ENCODE measurements at places on chromosomes 6 and 20.

- DNase-seq: no peak
These were observed 18.3 kb downstream of the TRIM38 start for GRCh38 chr6:25980935-25981334.

GRCh38 chr20:32433311-32434021 is 75.3 kb downstream of the ASXL1 start:
- DNase-seq: no peak

DNA sequence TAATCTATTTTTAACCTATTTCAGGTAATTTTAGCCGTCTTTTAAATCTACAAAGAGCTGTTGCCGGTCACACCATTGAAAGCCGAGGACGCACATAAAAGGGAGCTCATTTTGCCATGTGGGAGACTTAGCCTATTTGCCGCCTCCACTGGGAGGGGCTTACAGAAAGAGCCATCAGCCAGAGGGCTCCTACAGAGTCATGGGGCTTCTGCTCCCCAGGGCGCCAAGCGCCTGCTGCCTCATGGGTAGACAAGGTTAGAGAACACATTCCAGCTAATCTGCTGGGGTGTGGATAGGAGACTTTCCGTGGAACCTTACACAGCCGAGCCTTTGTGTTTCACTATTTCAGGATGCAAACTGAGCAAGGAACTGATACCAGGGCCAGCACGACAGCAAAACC is 12.6 kb downstream of the PCMTD2 start:
- DNase-seq: no peak

DNA sequence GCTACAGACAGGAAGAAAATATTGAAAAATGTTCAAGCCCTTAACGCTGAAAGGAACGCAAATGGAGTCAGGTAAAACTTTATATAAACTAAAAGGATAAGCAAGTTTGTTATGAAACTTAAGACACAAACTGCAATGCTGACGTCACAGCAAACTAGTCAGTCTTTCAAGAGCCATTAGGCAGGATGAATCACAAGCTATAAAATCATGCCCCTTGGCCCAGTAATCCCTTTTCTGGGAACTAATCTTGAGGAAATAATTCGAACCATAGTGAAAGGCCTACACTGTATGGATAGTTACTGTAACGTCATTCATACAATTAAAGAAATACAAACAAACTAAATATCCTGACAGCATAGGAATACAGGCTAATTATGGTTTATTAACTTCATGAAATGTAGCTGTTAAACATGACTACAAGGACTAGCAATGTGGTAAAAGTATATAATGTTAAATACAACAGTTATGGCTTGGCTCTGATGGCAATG is 42.7 kb upstream of the HINT3 start:
- DNase-seq: no peak

- DNase-seq: no peak
These were observed 95.7 kb downstream of the SHLD1 start for GRCh38 chr20:5845681-5846615.

- DNase-seq: no peak
These were observed 1.5 kb downstream of the ZCCHC3 start for GRCh38 chr20:298776-299391.

DNA sequence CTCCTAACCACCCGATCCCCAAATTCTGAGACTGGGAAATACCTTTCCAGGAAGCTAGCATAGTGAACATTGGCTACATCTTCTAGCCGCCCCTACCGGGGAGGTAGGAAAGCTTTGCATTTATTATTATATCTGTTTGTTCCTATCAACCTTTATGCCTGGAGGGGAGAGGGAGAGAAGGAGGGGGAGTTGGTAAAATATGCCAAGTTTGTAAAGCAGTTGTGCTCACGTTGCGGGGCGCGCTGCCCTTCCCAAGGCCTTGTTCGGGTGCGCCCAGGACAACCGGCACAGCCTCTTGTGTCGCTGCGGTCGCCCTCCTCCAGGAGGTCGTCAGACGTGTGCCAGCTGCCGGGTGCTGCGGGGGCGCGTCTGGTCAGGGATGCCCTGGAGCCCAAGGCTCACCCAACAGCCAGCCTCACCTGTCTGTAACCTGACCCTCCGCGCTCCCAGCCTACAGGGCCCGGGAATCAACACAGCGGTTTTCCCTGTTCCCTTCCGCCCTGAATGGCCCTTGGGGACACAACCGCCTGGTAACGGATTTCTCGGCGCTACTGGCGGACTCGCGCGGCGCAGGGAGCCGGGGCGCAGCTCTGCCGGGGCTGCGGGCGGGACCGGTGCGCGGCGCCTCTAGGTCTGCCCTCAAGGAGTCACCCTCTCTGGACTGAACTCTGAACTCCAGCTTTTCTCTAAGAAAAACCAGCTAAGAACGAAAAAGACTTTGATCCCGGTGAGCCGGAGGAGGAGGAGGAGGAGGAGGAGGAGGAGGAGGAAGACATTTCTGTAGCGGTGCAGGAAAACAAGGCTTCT is 1.1 kb upstream of the OVOL2 start:
- DNase-seq: no peak

DNA sequence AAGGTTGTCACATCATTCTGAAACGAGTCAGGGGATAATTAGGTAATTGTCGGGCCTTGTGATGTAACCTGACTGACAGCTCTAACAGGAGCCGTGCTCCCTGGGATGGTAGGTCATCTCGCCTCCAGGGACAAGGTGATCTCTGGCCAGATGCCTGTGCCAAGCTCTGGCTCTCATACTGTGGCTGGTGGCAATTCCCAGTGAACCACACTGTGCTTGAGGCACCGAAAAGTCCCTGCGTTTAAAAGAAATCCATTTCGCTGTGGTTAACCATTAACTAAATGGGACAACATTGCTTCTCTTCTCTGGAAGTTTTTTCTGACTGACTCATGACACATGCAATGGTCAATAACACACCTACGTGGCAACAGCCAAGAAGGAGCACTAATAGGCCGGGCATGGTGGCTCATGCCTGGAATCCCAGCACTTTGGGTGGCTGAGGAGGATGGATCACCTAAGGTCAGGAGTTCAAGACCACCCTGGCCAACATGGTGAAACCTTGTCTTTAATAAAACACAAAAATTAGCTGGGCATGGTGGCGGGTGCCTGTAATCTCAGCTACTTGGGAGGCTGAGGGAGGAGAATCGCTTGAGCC is 669.2 kb downstream of the PRKN start:
- no peak for DNase-seq

- peak; percentile 83 for DNase-seq
These were observed 13.0 kb downstream of the FGD2 start for GRCh38 chr6:37018198-37019064.

GRCh38 chr6:21587961-21588480 is 5.5 kb upstream of the SOX4 start:
- DNase-seq: peak; percentile 74

DNA sequence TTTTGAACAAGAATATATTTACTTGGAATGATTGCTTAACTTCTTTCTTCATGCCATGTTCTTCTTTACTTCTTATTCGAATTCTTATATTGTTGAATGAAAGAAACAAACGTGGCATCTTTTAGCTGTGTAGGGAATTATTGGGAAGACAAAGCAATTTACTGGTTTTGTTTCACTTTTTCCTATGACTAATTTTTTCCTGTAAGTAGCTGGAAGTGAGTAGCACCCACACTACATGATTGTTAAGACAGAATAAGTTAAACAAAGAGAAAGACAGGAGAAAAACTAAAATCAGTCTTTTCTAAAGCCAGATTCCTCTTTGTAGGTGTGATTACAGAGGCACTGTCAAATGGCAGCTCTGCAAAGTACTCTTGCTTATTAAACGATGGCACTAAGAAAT is 593.4 kb downstream of the EYS start:
- DNase-seq: no peak

DNA sequence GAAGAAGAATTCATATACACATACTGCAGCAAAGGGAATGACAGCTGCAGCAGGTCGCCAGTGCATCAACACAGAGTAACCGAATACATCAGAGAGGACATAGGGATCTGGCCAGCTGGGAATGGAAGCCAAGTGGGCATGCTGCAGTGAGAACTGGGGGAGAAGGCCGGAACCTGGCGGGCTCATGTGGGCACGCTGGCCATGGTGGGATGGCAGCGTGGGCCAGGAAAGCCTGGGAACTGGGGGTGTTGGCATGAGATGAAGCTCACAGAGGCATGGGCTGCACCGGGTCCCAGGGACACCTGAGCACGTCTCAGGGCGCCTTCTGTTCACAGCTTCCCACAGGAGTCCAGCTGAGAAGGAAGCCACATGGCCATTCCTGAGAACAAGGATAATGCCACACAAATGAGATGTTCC is 139.5 kb upstream of the AGPAT4 start:
- no peak for DNase-seq

DNA sequence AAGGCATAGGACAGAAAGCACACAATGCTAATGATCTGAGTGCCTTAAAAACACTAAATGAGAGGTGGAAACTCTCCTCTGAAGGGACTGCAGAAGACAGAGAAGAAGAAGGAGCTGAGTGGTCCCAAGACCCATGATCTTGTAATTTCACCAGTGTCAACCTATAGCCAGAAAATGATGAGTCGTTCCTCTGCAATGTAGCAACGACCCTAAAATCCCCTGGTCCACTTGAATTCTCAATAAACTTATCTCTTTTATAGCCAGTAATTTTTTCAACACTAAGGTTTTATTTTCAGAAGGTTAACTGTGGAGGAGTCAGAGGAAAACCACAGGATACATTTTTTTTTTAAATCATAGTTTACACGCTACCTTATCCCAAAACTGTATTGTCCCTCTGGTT is 490.6 kb upstream of the MARCKS start:
- DNase-seq: no peak

GRCh38 chr6:19525673-19526072 is 311.5 kb upstream of the ID4 start:
- no peak for DNase-seq

DNA sequence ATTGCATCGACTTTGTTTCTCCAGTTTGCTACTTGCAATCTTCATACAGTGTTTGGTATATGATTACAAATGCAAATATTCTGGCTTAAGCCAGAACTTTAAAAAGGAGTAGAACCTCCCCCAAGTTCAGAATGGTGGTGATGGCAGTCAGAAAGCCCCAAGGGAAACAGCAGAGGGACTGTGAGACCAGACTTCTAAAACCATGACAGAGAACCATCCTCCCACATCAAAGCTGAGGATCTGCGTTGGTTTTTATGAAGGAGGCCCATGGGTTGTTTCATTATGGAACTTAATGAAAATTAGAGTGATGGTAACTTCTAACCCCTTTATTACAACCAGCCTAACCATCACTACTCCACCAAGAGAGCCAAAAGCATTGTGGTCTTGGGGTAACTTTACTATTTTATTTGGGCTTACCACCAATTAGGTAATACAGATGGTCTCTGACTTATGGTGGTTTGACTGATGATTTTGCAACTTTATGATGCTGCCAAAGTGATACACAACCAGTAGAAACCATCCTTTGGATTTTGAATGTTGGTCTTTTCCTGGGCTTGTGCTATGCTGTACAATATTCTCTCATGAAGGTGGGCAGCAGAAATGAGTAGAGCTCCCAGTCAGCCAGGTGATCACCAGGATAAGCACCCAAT is 10.9 kb upstream of the MRS2 start:
- DNase-seq: no peak

DNA sequence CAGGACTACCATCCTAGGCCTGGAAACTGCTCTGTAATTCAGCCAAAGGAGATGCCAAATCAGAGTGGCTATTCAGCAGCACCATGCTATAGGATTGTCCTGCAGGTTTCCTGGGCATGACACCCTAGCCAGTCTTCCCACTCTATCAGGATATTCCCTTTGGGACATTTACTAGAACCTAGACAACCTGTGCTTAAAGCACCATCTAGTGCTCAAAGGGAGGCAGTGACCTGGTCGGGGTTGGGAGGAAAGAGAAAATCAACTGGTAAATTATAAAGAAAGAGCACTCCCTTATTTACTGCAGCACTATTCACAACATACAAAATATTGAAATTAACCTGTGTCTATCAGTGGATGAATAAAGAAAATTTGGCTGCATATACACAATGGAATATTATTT is 67.2 kb upstream of the SMLR1 start:
- DNase-seq: no peak

GRCh38 chr20:5949943-5950270 is 426 bp downstream of the TRMT6 start:
- DNase-seq: no peak

GRCh38 chr6:118042855-118043254 is 135.8 kb downstream of the SLC35F1 start:
- DNase-seq: no peak
